ENCODE measurements at places on chromosomes 12 and 14. TPM values are rescaled to one million over a fixed set of nuclear protein-coding genes. Genes with fewer than 3 reads are reported as not detected.

SLC10A1 gene
- total RNA-seq = not detected

NANOG gene
- total RNA-seq = not detected

CDCA4 gene
- total RNA-seq = 24.0 TPM

KRT85 gene
- total RNA-seq = not detected

SERPINA12 gene
- total RNA-seq = not detected

NRXN3 gene
- under 0.01 TPM for total RNA-seq
